ENCODE measurements at places on chromosomes 6 and 20.
A peak's percentile ranks its signal among the peaks of the same experiment; 100 is the strongest.

DNA sequence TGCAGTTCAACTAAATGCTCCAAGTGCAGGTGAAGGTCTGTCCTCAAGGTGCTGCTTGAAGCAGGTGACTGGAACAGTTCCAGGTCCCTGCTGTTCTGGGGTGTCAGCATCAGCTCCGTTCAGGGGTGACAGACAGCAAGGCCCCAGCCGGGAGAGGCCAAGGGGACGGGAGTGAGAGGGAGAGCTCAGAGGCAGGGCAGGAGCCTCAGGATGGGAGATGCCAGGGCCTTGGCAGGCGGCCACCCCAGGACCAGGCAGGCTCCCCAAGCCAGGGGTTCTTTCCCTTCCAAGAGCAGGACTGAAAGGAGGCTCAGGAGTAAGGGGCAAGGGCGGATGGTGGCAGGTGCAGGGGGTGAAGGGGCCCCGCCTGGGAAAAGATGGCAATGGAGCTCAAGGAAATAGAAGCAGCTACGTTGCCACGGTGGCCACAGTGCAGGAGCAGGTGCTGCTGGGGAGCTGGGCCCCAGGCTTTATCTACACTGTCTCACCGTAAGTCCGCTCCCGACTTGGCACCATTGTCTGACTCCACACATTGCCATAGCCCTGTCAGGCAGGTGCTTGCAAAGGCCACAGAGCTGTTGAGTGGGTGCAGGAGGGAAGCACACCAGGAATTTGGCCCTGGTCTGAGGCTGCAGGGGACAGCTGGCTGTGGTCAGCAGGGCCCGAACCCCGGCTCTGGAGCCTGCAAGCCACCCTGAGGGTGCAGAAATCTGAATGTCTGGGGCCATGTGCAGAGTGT is 43.1 kb downstream of the ERMARD start:
- DNase-seq: no peak

GRCh38 chr20:2080532-2081224 is 20.9 kb upstream of the STK35 start:
- DNase-seq: no peak

GRCh38 chr20:54631059-54631458 is 155.7 kb downstream of the DOK5 start:
- DNase-seq: no peak

GRCh38 chr6:140438346-140438735 is 1063.9 kb upstream of the CITED2 start:
- no peak for DNase-seq

- no peak for DNase-seq
These were observed 341.6 kb downstream of the PRKN start for GRCh38 chr6:162385980-162386379.

DNA sequence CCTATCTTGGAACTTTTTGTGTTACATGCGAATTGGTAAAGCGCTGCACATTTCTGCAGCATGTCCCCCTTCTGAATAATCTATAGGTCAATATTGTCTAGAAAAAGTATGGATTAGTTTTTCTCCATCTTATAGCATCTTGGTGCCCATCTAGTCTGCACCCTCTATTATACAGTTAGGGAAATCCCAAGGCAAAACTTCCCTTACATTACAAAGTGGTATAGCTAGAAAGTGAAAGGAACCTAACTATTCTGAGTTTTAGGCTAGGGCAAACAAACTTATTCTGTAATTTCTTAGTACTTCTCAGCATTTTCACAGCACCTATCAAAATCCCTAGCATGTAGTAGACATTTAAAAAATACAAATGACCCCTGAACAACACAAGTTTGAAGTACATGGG is 133.5 kb upstream of the CCDC28A start:
- DNase-seq: no peak

- DNase-seq: peak; percentile 79
These were observed 57.7 kb downstream of the SNX5 start for GRCh38 chr20:17910828-17911294.

DNA sequence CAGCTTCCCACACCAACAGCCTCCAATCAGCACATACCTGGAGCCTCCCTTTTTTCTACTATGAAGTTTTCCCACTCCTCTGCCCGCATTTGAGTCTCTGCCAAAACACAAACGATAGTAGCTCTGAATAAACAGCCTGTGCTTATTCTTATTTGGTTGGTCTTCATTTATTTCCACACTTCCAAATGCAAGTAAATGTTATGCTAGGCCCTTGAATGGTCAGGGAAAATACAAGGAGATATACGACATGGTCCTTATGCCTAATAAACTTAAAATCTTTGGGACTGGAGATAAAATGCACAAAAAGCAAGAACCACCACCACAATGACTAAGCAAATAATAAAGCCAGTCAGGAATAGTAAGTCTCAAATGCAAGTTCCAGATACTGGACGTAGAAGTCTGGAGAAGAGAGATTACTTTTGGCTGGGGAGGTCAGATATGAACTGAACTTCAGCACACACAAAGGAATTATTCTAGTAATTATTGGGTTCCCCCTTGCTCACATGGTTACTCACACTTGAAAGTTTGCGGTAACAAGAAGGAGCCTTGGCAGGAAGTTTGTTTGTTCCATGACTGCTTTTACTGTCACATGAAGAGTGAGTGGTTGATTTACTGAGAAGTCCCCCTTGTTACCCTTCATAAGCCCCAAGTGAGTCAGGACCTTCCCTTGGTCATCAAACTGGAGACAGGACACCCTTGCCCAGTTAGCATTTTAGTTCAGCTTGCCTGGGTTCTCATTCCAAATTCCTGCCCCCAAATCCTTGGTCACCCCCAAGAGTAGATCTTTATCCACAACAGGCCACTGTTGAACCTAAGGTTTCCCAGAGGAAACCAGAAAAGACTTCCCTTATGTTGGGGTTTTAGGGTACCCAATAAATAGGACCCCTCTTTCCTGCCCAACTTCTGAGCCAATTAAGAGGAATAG is 511.2 kb upstream of the JARID2 start:
- peak; percentile 88 for DNase-seq

DNA sequence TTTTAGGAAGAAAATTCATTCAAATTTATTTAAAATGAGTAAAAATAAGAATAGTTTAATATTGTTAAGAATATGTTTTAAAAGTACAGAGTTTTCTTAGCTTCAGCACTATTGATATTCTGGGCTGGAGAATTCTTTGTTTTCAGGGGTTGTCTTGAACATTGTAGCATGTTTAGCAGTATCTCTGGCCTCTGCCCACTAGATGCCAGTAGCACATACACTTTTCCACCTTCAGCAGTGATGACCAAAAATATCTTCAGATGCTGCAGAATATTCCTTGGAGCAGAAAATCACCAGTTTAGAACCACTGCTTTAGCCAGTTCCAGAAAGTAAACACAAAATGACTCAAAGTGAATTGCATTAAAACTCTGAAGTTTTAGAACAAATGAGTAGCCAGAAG is 19.4 kb upstream of the SDHAF4 start:
- DNase-seq: no peak

GRCh38 chr6:145860562-145860961 is 46.0 kb upstream of the FBXO30 start:
- no peak for DNase-seq

GRCh38 chr6:159973951-159974350 is 5.1 kb downstream of the IGF2R start:
- DNase-seq: peak; percentile 75

DNA sequence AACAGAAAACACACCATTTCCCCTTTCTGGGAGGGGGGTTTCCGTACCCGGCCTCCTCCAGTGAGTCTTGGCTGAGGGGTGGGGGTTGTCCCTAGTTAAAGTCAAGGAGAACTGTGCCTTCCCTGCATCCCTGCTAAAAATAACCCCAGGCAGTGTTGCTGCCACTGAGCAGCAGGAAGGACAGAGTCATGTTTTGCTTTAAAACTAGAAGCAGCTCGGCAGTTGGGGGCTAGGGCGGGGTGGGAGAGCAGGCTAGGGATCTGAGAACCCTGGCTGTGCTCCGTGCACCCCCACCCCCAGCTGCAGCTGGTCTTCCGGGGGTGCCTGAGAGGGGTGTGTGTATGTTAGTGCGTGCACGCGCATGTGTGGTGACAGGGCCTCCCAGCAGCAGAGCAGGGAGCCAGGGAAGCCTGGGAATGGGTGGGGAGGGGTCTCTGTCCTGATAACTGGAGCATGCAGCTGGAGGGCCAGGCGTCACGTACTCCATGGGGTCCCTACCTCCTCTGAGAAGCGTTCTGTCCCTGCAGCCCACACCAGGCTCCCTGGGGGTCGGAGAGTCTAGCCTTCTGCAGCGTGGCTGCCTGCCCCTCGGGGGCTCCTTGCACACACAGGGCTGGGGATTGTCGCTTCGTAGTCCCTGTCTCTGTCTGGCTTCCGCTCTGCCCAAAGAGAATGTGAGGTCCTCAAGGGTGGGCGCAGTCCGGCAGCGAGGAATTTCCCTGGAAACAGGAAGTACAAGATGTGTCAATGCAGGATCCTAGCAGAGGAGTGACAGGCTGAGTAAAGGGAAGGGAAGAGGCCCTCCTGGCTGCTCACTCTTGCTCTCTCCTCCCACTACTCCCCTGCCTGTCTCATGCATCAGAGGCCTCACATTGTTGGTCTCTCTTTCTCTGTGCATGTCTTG is 16.8 kb upstream of the ARMC12 start:
- DNase-seq: peak; percentile 92

- DNase-seq: no peak
These were observed 258.5 kb upstream of the CDH4 start for GRCh38 chr20:60993433-60994044.

GRCh38 chr6:73262671-73263569 is at the start of gene KHDC1:
KHDC1 (minus strand) TSS chr6:73263196; CDS start chr6:73242517, 20,679 bp downstream.
- DNase-seq: peak; percentile 4

- no peak for DNase-seq
These were observed 77.4 kb upstream of the F13A1 start for GRCh38 chr6:6397842-6398241.

Data from inflammatory macrophage treated with lipopolysaccharide for 1 hour (primary cell).